M059J (cell line): ENCODE measurements at places on chromosomes 6 and 20. TPM values are rescaled to one million over a fixed set of nuclear protein-coding genes. Genes with fewer than 3 reads are reported as not detected.

Gene DPPA5
- total RNA-seq: not detected in 2 replicates

Gene TGM3
- not detected in 2 replicates for total RNA-seq

Gene TSHZ2
- total RNA-seq: 5.5 and 11.9 TPM in 2 replicates

Gene BCAS4
- total RNA-seq: 15.4 and 16.2 TPM in 2 replicates

Gene LHFPL5
- total RNA-seq: not detected in 2 replicates

Gene KIF25
- total RNA-seq: not detected in 2 replicates

Gene SLC26A8
- total RNA-seq: 0.10 TPM in 1 of 2 replicates, not detected in the other

Gene BMP5
- total RNA-seq: not detected in 2 replicates

Gene GATA5
- not detected in 2 replicates for total RNA-seq

Gene BFSP1
- total RNA-seq: 4.8 and 5.5 TPM in 2 replicates

Gene SDC4
- 177 and 189 TPM in 2 replicates for total RNA-seq

Gene COL9A3
- 0.17 TPM in 1 of 2 replicates, not detected in the other for total RNA-seq
